Stimulated activated CD4-positive, alpha-beta T cell treated with anti-CD3 and anti-CD28 coated beads, Interleukin-15, amount 100 ng/mL, for 48 hours (primary cell): ENCODE measurements at places on chromosomes 12 and 14.

DNA sequence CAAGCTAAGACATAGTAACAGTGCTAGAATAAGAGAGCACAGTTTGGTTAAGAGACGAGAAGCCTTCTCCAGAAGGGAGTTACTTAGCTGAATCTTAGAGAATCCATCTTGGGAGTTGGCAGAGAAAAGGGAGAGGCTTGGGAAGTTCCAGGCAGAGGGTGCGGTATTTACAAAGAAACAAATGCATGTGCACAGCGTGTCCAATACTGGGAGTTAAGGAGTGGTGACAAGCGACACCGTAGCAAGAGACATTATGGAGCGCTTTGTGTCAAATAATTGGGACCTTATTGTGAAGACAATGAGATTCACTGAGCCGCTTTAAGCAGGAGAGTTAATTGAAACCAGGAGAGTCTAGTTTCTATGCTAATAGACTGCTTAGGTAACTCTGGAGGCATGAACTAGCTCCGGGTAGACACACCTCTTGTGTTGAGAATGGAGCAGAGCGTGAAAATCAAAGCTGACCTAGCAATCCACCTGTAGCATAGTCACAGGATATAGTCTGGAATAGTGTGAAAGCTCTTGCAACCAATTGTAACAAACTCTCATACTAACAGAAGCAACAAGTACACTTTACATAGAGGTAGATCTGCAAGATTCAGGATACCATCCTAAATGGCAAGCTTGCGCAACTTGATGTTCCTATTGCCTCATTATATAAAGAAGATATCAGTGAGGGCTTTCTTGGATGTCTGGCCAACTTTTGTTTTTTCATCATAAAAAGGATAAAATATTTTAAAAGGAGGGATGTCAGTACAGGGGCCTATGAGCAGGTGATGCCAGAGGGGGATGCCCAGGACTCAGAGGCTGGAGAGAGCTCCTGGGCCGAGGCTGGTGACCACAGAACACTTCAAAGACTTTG, 5.3 kb downstream of the ALDH1L2 start:
- DNase-seq = no peak

- DNase-seq = no peak
Measured at GRCh38 chr14:67683842-67684241, 9.4 kb upstream of the VTI1B start.

GRCh38 chr14:64707661-64708060, 3.4 kb downstream of the PLEKHG3 start:
- no peak for DNase-seq

DNA sequence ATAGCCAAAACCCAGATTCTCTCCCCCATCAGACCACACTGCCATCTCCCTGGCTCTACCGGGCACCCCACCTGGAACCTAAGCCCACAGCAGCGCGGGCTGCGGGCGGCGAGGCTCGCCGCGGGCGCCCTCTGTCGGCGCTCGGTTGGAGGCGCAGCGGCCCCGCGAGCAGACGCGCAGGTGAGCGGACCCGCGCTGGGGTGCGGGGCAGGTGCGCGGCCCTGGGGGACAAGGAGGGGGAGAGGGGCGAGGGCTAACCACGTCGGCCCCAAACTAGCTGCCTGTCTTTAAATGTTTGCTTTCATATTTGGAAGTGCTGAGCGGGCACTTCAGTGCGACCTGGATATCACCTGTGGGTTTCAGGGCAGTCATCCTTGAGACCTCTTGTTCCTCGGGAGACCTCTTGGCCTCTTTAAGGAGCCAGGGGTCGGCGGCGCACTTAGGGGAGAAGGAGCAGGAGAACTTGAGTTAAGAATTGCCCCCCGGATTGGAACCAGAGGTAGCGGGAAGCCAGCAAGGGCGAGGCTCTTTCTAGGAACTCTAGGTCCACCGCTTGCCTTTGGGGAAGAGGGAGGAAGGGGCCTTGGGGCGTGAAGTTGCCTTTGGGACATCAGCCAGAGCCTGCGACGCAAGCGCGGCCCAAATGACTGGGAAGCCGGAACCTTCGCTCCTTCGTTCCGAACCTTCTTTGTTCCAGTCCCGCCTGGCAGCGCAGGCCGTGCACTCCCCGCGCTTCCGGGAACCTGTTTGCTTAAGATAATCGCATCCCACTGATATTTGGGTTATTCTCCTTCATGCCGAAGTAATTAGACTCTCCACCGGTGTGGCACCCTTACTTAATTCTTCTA, 78.7 kb downstream of the NEDD1 start:
- no peak for DNase-seq

DNA sequence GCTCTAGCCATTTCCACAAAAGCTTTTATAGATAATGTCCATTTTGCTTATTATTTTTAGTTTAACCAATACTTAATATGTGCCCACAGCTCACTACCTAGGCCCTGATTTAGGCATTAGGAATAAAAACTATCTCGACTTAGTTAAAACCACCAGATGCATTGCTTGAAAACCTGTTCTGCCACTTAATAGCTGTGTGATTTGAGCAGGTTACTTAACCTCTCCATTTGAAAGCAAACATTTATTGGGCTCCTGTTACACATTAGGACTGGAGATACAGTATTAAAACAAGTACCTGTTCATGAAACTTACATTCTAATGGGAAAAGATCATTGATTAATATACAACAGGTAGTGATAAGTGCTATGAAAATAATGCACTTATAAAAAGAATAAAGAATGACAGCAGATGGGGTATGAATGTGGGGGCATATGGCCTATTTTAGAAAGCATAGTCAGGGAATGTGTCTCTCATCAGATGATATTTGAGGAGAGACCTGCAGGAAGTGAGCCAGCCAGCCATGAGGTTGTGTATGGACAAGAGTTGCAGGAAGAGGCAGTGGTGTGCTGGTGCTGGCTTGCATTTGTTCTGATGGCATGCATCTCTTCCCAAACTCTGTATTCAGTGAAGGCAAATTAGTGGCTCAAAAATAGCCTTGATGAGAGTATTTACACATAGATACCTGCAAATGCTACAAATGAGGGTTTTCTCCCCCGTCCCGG, 34.3 kb downstream of the NOPCHAP1 start:
- no peak for DNase-seq

DNA sequence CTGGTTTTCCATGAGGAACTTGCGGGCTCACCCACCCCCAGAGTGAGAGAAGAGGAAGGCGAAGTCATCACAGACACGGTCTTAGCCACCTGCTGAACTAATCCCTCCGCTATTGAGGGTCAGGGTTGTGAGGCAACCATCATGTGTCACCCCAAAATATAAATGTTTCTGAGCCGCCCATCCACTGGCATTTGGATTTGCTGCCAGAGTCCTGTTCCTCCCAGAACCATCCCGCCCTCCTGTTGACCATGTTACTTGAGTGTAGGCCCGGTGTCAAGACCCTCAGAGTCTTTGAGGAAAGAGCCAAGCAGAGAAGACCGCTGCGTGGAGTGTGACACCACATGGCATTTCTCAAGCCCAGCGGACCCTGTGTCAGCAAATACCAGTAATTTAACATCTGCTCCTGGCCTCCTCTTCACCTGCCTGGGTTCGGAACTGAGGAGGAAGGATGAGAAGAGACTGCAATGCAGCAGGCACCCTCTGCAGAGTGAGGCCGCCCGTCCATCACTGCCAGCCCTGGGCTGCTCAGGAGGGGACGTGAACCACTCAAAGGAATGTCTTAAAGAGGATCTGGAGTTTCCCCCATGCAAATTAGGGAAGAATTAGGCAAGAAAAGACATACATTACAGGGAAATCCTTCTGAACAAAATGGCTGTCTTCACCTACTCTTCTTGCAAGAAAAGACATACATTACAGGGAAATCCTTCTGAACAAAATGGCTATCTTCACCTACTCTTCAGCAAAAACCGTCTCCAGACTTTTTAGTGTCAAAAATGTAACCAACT, 100.4 kb downstream of the FBXL14 start:
- DNase-seq = no peak

- DNase-seq = no peak
Measured at GRCh38 chr12:91059211-91059610, 1.4 kb upstream of the KERA start.

- DNase-seq = no peak
Measured at GRCh38 chr12:27469176-27469736, 22.7 kb downstream of the SMCO2 start.

- DNase-seq = no peak
Measured at GRCh38 chr12:53466640-53467039, 14.7 kb downstream of the PCBP2 start.
